ENCODE measurements at places on chromosomes 12 and 14.

- DNase-seq: no peak
Measured at GRCh38 chr12:49827051-49827400, 1.2 kb downstream of the NCKAP5L start.

DNA sequence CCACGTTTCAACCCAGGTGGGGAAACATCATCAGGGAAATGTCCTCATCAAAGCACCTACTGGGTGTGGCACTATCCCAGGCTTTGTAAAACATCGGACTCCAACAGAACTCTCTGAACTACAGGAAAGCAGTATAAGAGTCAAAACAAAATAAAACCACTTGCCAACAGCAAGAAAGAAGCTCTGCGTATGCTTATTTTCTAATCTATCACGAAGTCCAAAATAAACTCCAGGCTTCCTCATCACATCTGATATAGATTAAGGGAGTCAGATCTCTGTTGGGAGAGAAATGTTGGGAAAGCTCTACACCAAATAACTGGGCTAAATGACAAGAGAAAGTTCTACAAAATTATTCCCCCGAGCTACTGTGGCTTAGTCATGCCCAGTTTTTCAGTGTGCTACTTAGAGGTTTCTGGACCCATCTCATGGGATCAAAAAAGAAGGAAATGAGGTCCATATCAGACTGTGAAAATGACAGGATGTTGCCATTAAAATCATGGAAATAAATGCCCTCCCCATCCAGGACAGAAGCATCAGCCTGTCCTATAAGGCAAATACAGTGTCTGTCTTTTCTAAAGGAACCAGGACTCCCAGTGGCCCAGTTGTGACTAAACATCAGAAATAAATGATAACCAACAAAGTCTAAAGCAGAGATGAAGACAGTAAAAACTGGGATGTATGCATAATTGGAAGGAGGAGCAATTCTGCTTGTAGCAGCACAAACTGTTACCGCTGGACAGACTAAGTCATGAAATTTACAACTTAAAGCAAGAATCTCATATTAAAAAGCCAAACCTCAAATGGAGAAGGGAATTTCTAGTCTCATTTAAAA is 149.5 kb downstream of the STXBP6 start:
- DNase-seq: no peak

GRCh38 chr12:128791395-128792322 is 32.1 kb downstream of the SLC15A4 start:
- no peak for DNase-seq

DNA sequence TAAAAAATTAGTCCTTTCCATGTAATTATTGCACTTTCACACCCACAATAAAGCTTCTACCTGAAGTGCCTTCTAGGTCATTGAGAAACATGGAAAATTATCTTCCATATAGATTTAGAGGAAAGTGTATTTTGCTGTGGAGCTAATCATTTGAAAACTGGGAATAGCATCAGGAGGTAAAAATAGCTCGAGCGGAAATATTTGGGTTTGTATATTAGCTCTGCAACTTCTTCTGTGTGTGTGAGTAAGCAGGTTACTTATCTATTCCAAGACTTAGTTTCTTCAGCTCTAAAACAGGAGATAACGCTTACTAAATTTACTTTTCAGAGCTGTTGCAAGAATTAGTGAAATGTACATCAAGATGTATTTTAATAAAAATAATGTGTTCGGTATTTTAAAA is 95.0 kb upstream of the MON2 start:
- DNase-seq: no peak

DNA sequence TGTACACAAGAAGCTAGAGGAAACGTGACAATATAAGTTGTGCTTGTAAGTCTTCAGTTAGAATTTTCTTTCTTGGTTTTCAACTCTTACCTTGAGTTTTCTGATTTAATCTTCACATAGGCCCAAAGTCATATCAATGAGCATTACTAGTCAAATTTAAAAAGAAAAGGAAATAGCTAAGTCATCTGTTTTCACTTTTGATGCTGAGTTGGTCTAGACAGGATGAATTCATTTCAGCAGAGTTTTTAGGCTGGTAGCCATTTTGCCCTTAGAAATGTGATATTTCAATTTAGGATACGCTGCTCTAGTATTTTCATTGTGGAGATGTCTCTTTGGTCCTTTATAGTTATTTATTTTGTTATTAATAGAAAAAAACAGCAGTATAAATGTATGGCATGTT is 44.6 kb upstream of the KRAS start:
- no peak for DNase-seq
